ENCODE measurements at places on chromosomes 5 and 9. TPM values are rescaled to one million over a fixed set of nuclear protein-coding genes. Genes with fewer than 3 reads are reported as not detected.

DNA sequence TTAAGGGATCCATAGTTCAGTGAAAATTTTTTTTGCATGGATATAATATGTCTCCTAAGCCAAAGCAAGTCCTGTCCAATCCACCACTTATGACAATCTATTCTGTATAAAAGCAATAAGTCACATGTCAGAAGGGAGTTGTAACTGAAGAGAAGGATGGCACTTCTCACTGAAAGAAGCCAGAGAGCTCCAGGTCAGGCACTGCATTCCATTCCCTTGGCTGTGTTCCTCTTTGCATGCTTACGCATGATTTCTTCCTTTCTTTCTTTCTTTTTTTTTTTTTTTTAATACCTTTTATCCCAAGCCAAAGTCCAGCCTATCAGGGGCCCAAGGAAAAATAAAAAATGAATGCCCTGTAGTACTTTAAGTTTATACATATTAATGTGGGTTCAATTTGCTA, 39.8 kb downstream of the MAMDC2 start:
- DNase-seq, result no peak

ANKRD18B gene
- 1.4 TPM for total RNA-seq

CDH6 gene
- total RNA-seq, result 0.56 TPM

- DNase-seq, result no peak
Measured at GRCh38 chr5:76257897-76258296, 145.2 kb upstream of the IQGAP2 start.

- no peak for DNase-seq
Measured at GRCh38 chr9:16591092-16591491, 279.4 kb downstream of the BNC2 start.

PALM2AKAP2 gene
- total RNA-seq, result 0.23 TPM

- no peak for DNase-seq
Measured at GRCh38 chr5:31362529-31362900, 169.0 kb downstream of the CDH6 start.

DNA sequence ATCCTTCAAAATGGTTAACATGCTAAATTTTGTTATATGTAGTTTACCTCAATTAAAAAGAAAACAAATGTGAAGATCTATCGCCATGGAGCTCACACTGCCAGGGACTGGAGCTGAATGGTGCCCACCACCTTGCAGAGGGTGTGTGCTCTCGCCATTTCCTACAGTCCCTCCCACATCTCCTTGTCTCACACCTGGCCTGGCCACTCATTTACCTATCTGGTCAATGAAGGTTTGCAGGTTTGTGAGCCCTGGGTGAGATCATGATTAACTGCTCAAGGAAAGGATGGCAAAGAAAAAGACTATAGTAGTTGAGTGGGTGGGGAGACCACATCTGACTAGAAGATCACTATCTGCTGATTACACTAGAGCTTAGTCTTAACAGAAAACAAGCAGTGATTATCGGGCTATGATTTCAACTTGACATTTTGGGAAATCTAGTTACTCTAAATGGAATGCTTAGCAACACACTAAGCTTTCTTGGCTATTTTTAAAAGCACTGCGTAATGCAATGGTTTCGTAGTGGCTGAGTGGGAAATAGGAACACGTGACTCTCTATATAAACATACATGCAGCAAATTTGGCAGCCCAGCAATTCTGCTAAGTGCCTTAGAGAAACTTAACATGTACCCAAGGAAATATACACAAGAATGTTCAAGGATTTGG, 27.3 kb downstream of the PUM3 start:
- DNase-seq, result no peak

DNA sequence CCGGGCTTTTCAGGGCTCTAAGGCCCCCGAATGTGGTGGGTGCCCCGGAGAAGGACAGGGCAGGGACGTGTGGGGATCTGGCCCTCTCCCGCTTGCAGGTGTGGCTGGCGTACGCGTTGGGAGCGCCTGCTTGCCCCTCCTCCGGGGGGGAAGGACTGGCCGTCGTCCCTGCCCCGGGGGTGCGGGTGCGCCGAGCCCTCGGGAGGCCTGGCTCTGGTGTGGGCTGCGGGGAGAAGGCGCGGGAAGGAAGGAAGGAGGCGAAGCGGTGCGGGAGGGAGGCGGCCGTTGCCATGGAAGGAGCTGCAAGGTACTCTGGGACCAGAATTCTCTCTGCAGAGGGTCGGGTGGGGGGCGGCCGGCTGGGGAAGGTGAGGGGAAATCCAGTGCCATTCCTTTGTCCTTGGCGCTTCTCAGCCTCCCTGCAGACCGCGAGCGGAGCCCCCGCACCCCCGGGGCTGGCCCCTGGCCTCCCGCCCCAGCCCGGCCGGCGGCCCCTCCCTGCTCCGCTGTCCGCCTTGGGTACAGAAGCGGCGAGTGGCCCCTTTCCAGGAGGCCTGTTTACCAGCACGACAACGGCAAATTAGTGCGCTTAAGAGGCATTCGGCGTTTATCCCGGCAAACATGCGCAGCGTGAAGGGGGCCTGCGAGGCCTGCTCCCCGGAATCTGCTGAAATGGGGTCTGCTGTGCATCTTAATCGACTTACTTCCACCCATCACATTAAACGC, 67.1 kb upstream of the UNC5A start:
- DNase-seq, result no peak

Data from dermis blood vessel endothelial cell (primary cell).